ENCODE measurements at places on chromosomes 5 and 9.

DNA sequence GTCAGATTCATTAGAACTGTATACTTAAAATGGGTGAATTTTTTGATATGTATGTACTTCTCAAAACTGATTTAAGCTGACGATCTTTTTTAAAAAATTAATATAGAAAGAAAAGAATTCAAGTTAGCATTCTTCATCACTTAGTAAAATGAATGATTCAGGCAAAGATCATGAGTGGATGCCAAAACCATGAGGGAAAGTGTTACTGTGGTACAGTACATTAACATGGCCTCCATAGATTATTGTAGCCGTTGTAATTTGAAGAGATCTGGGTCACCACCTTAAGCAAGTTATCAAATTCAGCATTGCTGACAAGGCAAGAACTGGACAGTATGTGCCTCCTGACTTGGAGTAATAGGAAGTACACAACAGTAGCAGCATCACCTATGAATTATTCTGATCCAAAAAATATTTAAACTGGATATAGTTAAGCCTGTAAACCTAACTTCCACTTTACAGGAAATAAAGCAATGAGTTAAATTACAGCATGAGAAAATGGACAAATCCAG is 29.7 kb downstream of the C9orf85 start:
- DNase-seq: no peak

DNA sequence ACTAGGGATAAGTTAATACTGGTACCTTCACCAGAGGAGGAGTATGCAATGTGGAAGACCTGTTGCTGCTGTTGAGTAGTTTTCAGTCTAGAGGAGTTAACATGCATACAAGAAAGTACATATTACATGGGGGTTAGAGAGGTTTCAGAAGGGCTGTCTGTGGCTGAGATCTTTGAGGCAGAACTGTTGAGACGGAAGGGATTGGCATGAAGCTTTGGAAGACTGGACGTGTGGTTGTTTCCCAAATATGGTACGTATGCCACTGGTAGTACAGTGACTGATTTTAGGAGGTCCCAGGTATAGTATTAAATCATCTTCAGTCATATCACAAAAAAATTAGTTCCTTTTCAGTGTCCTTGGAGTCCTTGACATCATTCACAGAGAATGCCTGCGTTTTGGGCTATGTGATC is 17.6 kb downstream of the TNFAIP8 start:
- DNase-seq: no peak

DNA sequence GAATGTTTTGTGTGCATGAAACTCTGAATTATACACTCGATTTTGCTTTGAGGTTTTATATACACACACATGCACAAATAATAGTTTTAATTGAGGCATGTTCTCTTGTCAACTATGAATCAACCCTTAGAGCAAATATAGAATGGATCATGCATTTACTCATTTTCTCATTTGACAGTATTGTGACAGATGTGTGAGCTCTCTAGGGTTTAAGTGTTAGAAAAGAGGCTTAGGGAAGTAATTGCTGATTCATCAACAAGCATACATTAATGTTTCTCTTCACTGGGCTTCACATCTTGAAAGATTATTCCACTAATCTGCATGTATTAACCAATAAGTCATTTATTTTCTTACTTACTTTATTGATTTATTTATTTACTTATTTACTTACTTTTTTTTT is 1356.8 kb upstream of the ACO1 start:
- no peak for DNase-seq

- peak; percentile 80 for DNase-seq
These were observed 136.9 kb upstream of the ANKH start for GRCh38 chr5:15008476-15008875.

- peak; percentile 9 for DNase-seq
These were observed 358.5 kb upstream of the RGMB start for GRCh38 chr5:98414938-98415337.

DNA sequence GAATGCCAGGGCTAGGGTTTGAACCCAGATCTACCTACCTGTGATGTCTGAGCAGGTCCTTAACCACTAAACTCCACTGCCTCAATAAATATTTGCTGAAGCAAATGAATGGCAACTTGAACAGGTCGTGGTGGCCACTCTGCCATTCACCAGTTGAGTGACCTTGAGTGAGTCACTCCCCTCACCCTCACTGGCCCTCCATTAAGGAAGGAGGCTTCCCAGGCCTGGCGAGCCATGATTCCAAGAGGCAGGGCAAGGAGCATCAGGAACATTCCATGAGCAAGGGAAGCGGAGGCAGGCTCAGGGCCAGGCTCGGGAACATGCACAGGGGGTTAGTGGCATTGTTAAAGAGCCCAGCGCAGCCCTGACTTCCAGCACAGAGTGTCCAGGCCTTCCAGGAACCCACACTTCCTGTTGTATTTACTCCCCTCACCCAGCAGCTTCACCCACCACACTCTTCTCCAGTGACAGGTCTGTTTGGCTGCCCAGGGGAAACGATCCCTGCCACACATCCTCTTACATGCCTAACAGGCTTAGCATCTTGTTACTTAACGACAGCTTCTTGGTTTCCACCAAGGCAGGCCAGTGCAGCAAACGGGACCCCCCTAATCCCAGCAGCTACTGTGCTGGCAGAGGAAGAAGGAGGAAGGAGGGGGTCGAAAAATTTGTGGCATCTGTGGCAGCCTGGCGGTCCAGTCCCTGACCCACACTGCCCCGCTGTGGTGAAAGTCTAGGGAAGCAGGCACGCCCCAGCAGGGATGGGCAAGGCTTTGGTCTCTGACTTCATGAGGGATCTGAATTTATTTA is 43.7 kb upstream of the TTC1 start:
- DNase-seq: no peak

GRCh38 chr9:136012651-136013050 is 51.5 kb upstream of the UBAC1 start:
- DNase-seq: no peak

GRCh38 chr5:139651043-139651834 is 3.1 kb downstream of the CXXC5 start:
- DNase-seq: no peak

DNA sequence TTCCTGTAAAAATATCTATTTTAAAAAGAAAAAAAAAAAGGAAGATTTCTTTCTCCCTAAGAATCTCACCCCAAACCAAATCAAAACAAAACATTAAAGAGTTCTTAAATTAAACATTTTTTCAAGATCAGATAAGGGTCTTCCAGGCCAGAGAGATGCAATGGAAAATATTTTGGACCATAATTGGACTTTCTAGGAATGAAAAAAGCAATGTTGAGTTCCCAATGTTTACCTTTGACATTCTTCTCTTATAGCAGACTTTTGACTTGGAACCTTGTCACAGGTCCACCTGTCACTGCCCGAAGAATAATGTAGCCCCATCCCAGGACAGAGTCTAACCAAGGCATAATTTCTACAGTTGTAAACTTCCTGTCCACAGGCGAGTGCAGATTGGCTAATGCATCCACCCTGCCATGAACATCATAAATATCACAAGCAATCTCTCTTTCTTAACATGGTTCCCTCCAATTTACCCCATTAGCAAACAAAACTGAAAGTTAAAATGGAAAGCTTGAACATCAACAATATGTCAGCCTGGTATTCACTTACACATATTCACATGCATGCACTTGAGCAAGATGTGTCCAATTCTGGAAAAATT is 121.7 kb upstream of the ZNF366 start:
- no peak for DNase-seq

DNA sequence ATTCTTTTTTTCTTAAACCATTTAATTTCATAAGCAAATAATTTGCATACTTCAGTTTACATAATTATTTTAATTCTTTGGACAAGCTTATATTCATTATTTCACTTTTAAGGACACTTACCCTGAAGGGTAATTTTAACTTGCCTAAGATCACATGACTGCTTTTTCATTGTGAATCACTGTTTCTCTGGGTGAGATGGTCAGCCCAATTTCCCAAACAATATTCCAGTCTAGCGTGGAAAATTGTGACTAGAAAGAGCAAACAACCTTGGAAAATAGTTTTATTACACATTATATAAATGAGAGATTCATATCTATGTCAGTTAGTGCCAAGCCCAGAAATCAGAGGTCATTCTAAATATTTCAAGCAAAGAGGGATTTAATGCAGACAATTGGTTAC is 21.4 kb upstream of the JAKMIP2 start:
- no peak for DNase-seq

GRCh38 chr5:57626703-57627102 is 144.1 kb upstream of the ACTBL2 start:
- no peak for DNase-seq

DNA sequence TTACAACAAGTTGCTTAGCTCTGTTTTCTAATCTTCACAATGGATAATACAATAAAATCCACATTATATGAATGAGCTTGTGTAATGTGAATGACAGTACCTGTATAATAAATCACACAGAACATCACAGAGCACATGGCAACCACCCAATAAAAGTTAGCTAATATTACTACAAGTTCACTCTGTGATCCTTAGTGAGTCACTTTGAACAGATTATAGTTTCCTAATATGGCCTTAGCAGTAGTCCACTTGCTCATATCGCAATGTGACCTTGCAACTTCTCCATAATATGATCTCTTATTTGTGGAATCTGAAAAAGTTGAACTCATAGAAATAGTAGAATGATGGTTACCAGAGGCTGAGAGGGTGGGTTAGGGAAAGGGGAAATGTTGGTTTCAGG is 361.3 kb downstream of the PTPRD start:
- DNase-seq: no peak

GRCh38 chr5:51414516-51414915 is 31.3 kb downstream of the ISL1 start:
- DNase-seq: no peak

DNA sequence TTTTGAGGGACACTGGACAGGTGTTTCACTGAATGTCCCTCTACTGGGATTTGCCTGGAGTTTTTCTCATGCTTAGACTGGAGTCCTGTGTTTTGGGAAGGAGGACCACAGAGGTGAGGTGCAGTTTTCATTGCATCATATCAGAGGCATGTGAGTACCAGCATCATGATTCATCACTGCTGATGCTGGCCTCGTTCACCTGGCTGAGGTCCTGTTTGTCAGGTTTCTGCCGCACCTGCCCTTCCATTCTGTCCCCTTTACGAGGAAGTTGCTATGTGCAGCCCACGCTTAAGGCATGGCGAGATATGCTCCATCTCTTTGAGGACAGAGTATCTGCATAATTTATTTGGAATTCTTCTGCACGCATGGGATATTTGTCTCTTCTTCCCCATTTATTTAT is 162.1 kb downstream of the TENT4A start:
- DNase-seq: no peak

DNA sequence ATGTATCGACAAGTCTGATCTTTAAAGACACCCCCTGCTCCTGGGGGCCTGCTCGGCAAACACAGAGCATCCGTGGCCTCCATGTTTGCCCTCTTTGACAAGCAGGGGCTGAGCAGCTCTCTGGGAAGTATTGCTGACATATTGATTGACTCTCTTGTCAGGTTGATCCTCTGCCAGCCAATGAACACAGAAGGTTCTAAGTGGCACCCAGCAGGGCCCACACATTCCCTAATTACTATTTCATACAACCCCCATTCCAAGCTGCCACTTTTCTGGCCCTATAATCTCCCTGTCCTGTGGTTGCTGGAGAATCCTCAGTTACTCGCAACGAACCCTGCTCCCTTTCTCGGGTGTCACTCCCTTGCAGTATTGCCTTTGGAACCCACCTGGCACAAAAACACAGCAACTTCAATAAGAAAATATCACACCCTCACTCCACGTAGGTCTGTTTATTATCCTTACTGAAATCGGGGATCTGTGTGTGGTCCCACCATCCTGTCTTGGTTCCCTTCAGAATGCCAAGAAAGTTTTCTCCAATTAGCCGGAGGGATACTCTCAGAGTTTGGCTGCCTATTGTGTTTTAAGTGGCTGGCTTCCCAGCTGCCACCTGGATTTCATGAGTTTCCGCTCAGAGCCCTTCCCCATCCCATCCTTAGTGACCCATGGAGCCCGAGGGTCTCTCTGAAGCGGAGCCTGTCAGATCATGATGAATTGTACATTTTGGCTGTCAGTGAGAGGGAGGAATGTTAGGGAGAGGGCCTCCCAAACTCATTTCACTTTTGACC is 249.0 kb upstream of the WWC1 start:
- DNase-seq: no peak

GRCh38 chr5:143921525-143922311 is 109.8 kb downstream of the HMHB1 start:
- no peak for DNase-seq

GRCh38 chr5:113902917-113903660 is 389.6 kb downstream of the YTHDC2 start:
- DNase-seq: no peak

- no peak for DNase-seq
These were observed 148.3 kb downstream of the CMYA5 start for GRCh38 chr5:79837761-79838551.

Data from H54 (cell line).